Left hindlimb (tissue), 1 donor: ENCODE measurements at places on chromosomes 6 and 20.

- DNase-seq = no peak
These were observed 17.4 kb upstream of the PRDM13 start for GRCh38 chr6:99589290-99589672.

DNA sequence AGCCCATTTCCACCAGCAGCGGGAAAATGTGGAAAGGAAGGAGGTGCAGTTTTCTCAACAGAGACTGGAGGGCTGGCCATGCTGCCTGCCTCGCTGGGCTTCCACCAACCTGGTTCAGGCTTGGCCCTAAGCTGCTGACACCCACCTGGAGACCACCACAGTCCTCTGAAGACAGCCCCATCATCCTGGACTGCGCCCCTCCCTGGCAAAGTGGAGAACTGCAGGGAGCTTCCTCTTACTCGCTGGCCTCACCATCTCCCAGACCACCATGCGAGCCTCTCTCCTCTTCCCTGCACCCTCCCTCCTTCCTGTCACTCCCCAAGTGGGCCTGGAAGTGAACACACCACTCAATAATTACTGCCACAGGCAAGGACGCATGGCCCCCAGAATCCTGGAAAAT is 71.5 kb downstream of the PSMG4 start:
- no peak for DNase-seq

GRCh38 chr6:104711371-104711770 is 148.3 kb downstream of the HACE1 start:
- no peak for DNase-seq

- DNase-seq = no peak
These were observed 84.9 kb downstream of the TIAM2 start for GRCh38 chr6:155079985-155080452.

DNA sequence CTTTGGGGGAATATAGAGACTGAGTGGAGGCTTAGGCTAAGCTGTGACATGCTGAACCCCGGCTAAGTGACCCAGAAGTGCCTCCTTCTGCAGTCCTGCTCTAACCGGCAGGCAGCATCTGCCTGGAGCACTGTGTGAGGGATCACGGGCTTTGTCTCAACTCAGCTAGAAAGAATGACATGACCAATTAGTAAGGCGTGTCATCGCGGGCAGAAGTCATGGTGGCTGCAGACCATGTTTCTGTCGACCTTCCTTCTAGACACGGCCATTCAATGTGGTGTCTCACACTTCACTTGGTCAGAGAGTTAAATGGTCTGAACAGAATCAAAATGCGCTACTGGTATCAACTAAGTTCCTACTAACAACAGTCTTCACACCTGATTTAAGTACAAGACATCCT is 35.0 kb downstream of the HUS1B start:
- DNase-seq = no peak
